Central memory CD8-positive, alpha-beta T cell (primary cell): ENCODE measurements at places on chromosomes 16 and 17.

- no peaks in the 10 kb centered on the region for H3K27me3 ChIP-seq
- H3K36me3 ChIP-seq, result no peaks in the 10 kb centered on the region
- H3K27ac ChIP-seq, result no peak overlapping the region
- no peak overlapping the region for H3K4me3 ChIP-seq
Observed at GRCh38 chr16:15460601-15461000, 26.2 kb downstream of the BMERB1 start.

GRCh38 chr16:48997081-48997615, 284.5 kb downstream of the CBLN1 start:
- no peaks in the 10 kb centered on the region for H3K27me3 ChIP-seq
- DNase-seq, result no peak
- peaks cover 2% of the 10 kb centered on the region for H3K36me3 ChIP-seq
- no peak overlapping the region for H3K27ac ChIP-seq
- H3K4me3 ChIP-seq, result no peak overlapping the region

DNA sequence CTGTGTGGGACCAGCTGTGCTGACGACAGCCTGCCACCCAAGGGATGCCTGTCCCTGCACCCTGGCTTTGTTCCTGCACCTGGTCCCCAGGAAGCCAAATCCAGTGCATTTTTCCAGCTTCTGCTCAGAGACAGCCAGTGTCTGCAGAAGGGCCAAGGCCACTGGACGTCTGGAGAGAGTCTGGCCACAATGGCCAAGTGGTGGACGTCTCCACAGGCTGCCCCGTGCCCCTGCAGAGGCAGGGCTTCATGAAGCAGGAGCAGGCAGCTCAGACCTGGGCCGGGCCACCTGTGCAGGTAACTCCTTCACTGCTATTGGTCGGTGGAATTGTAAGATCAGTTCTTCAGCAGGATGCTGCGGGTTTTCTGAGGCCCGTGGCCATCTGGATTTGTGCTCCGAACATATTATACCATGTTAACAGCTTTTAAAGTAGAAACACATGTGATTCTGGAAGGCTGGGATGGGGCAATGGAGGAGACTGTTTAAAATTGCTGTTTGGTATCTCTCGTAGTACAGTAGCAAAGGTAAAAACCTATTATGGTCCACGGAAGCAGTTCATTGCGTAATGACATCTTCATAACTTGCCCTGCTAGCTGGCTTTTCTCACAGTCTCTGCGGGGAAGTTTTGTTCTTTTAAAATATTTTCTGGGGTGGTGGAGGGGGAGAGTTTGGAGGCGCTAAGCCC, 185.3 kb downstream of the CCDC182 start:
- no peak for DNase-seq
- H3K36me3 ChIP-seq, result peaks cover 9% of the 10 kb centered on the region
- no peaks in the 10 kb centered on the region for H3K27me3 ChIP-seq

DNA sequence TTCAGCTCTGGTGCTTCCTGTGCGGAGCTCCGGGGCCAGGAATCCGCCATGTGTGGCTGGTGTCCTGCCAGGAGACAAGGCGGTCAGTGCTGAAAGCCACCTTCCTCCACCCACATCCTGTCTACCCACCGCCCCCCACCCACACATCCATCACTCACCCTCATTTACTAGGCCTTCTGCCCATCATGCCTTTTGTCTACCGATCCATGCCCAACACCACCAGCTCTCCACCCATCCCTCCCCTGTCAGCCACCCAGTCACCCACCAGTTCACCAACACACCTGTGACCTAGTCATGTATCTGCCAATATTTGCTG, 241.4 kb downstream of the KATNIP start:
- no peak for DNase-seq
- no peak overlapping the region for H3K27ac ChIP-seq
- peaks cover 14% of the 10 kb centered on the region for H3K27me3 ChIP-seq
- no peaks in the 10 kb centered on the region for H3K4me1 ChIP-seq
- H3K36me3 ChIP-seq, result peaks cover 2% of the 10 kb centered on the region
- H3K4me3 ChIP-seq, result no peak overlapping the region

DNA sequence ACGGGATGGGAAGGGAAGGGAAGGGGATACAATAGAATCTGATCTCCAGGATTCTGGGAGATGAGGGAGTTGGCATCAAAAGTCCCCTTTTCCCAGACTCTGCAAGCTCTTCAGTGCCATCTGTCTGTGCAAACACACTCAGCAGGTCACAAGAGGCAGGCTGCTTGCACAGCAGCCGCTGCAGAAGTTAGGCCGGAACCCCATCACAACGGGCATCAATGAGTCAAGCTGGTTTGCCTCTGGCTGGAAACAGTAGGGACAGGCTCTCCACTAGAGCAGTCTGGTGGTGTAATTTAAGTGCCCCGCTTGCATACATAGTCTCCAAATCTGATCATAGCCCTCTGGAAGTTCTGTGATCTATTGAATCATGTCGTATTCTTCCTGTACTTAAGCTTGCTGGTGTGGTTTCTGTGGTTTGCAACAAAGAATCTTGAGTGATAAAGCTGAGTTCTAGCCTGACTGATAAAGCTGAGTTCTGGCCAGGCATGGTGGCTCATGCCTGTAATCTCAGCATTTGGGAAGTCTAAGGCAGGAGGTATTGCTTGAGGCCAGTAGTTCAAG, 33.7 kb upstream of the KDM8 start:
- no peaks in the 10 kb centered on the region for H3K27me3 ChIP-seq
- H3K4me3 ChIP-seq, result peak overlapping the region; percentile 39
- H3K27ac ChIP-seq, result peak overlapping the region; percentile 23
- peaks cover 57% of the 10 kb centered on the region for H3K4me1 ChIP-seq
